ENCODE measurements at places on chromosomes 13 and 19.
A peak's percentile ranks its signal among the peaks of the same experiment; 100 is the strongest.

GRCh38 chr13:28239374-28239773, 101.0 kb downstream of the PAN3 start:
- DNase-seq, result no peak

DNA sequence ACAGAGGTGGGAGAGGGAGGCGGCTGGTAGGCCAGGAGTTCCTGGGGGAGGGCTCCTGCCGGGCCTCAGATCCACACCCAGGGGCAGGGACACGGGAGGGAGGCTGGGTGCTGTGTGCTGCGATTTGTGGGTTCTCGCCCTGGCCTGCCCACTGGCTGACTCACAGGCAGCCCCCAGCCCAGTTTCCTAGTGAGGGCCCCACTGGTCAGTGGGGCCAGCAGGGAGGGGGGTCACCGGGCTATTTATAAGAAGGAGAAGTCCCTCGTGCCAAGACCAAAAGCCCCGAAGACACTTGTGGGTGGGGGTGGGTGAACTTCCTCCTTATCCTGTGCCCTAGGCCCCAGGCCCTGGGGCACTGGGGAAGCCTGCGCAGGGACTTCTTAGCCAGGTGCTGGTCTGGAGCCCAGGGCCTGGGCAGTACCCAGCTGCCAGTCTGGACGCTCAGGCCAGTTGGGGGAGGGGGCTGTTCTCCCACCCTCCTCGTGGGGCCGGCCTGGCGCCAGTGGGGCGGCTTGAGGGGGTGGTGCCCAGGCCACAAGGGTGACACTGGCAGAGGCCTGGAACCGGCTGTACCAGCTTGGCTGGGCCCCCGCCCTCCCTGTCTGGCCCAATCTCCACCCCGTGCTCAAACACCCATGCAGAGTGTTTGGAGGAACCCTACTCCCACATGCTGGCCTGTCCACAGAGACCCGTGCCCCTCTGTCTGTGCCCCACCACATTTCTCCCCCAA, 5.0 kb upstream of the JUNB start:
- no peak for DNase-seq

- no peak for DNase-seq
Observed at GRCh38 chr19:58497634-58498170, 14.1 kb downstream of the SLC27A5 start.

DNA sequence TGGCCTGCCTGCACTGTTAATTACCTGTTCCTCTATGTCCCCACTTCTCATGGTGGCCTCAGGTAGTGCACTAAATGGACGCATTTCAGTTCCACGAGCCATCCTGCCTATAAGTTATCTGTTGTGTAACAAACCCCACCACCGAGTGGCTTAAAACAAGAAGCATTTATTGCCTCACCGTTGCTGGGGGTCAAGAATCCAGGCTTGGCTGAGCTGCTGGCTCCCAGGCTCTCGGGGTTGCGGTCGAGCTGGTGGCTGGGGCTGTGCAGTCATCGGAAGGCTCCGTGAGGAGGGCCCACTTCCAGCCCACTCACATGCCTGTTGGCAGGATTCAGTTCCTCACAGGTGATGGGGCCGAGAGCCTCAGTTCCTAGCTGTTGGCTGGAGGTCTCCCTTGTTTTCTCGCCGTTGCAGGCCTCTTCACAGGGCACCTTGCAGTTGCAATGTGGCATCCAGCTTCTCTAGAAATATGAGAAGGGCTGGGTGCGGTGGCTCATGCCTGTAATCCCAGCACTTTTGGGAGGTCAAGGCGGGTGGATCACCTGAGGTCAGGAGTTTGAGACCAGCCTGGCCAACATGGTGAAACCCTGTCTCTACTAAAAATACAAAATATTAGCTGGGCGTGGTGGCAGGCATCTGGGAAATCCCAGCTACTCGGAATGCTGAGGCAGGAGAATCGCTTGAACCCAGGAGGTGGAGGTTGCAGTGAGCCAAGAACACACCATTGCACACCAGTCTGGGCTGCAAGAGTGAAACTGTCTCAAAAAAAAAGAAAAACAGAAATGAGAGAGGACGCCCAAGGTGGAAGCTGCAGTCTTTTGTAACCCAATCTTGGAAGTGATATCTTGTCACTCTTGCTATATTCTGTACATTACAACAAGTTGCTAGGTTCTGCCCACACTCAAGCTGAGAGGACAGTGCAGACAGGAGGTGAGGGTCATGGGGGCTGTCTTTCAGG, 6.5 kb upstream of the PTOV1 start:
- DNase-seq, result no peak

DNA sequence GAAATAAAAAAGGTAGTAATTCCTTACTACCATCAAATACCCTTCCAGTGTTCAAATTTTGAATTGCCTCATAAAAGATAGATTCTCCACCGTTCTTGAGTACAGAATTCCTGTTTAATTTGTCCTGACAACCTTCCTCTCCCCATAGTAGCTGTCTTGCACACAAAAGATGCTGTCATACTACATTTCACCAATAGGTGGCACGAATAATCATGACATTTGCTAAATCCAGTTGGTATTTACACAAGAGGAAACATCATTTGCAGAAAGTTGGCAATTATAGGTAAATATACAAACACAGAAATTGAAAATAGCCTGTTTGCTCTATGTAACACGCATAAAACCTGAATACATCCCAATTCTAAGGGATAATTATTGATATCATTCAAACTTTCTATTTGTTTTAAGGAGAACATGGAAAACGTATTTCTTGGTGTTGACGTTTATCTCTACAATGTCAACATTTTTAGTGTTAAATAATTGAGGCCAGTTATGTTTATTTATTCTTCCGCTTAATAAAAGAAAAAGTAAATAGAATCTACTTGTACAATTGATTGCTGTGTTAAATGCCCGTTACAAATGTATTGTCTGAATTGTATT, 58.3 kb upstream of the CLDN10 start:
- DNase-seq, result peak; percentile 82

DNA sequence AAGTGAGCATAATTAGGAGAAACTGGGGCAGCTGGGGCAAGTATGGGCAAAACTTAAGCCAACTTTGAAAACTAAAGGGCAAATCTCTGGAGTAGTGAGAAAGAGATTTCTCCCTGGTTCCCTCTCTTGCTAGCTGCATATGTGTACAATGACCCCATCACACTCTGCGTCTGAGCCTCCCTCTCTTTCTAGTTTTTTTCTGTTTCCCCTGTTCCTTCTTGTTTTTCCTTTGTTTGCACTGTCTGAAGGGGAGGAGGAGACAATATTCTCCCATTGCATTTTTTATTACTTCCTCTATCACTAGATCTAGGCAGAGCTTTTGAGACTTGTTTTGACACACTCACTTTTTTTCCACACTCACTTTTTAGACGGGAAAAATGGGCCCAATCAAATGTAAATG, 11.2 kb upstream of the CLDN10 start:
- DNase-seq, result no peak

GRCh38 chr19:49869009-49869483, 1.7 kb upstream of the PNKP start:
- DNase-seq, result no peak

- no peak for DNase-seq
Observed at GRCh38 chr19:55656988-55657747, 2.3 kb downstream of the U2AF2 start.

DNA sequence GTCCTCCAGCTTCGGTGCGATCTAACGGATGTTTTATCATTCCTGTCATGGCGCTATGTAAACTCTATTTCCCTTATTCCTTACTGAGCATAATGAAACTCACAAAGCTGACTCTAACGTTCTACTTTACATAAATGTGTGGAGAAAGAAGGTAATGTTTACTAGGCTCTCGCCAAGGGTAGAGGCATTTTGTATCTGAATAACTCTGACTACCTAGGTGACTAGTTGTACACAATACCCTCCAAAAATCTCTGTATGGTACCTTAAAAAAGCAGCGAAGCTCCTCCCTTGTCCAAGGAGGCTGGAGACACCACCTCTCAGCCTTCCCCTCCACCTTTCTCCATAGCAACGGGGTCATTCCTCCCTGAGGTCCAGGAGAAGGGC, 316 bp upstream of the ZNF530 start:
- DNase-seq, result no peak

GRCh38 chr19:28966737-28967399, 246.1 kb downstream of the UQCRFS1 start:
- no peak for DNase-seq

GRCh38 chr19:14979476-14980255, at the start of gene SLC1A6:
SLC1A6 (minus strand) TSS chr19:14979864; CDS start chr19:14972910, 6,954 bp downstream.
- no peak for DNase-seq

DNA sequence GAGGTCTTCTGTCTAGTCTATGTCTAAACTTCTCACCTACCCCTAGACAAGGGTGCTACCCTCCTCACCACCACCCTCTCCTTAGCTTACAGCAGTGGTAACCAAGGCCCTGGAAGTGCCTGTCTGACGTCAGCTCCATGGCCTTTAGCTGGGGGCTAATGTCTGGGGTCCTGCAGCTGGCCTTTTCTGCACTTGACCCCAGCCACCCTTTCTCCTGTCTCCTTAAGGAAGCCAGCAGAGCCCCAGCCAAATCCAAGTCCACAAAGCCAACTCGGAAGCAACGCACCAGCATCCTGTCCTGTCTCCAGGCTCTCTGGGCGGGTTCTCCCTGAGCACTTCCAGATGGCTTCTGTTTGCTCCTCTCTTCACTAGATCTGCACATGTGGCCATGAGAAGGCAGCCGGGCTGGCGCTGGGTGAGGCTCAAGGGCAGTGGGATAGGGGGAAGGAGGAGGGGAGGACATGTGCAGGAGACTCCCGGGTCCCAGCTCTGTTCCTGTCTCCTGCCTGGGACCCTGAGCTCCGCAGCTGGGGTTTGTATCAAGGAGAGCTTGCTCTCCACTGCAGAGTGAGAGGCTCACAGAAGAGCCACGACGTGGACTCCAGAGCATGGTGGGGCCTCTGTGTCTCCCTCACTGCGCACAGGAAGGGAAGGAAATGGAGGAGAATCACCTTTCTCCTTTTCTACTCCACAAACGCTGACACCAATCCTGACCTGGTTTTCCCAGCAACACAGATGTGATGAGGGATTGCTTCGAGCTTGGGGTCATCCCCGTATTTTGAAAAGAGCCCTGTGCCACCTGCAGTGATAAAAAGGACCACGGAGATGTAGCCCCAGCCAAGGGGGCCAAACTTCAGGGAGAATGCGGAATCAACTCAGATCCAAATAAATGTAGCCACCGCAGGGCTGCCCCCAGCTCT, 204.2 kb downstream of the USP12 start:
- peak; percentile 43 for DNase-seq

GRCh38 chr13:39955560-39955959, 300.1 kb downstream of the COG6 start:
- no peak for DNase-seq

DNA sequence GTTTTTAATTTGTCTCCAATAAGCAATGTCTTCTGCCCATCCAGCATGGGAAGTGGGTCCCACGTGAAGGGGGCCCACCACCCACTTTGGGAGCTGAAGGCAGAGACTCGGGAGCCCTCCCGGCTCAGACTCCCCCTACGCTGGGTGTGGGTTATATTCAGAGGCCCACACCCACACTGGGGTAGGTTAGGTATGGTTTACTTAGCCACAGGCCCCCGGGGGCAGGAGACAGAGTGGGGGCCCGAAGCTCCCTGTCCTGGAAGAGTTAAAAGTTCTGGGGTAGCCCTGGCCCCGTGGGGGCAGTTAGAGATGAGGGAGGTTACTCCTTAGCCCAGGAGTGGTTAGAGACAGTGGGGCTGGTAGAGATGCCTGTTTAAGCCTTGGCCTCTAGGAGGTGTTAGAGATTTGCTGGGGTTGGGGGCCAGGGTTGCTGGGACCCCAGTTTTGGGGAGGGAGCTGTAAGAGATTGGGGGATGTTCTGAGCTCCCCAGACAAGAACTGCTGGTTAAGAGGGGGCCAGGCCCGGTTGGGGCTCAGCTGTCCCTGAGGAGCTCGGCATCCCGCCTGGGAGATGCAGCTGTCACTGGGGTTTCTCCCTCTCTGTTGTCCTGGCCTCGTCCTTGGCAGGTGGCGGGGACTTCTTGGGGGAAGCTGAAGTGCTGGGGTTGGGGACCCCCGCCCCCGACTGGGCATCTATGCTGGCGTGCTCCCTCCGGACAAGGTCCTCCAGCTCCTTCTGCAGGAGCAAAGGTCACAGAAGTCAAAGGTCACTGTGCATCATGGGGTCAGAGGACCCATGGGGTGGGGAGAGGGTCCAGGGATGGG, 712 bp upstream of the RINL start:
- DNase-seq, result no peak

- DNase-seq, result peak; percentile 93
Observed at GRCh38 chr13:71759651-71760511, 107.1 kb downstream of the DACH1 start.

DNA sequence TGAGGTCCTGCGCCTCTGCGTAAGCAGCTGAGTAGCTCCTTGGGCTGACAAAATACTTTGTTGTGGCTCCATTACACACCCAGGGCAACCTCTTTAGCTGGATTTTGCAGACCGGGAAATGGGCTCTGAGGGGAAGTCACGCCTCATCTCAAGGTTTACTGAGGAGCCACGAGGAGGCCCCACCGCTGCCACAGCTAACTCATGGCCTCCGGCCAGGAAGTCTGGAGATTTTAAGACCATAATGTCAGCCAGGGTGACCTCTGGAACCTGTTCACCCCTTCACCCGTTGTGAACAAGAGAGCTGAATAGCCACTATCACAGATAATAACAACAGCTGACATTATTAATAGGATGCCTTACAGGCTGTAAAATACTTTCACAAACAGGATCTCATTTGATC, 351.3 kb upstream of the TMTC4 start:
- no peak for DNase-seq
